Left ventricle myocardium inferior (tissue), 1 donor: ENCODE measurements at places on chromosomes 2 and 18.

- no peak for DNase-seq
Measured at GRCh38 chr2:134146620-134147019, 107.3 kb upstream of the MGAT5 start.

- DNase-seq = no peak
Measured at GRCh38 chr2:217757108-217757463, 245.7 kb downstream of the TNS1 start.

DNA sequence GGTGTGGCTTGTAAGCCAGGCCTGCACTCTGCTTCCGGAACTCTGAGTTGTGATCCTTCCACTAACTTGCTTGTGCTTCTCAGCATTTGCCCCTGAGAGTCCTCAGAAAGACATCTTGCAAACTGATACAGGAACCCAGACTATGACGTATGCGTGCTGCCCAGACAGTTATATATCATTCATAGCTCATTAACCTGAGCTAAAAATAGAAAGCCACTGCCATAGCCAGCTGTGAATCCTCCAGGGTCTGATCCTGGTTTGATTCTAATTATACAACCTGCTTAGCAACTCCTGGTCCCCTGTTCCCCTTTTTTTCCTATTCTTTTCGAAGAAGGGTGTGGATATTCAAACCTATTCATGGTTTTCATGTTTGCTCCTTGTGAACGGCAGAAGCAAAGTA, 63.7 kb downstream of the MARCHF4 start:
- DNase-seq = no peak

- no peak for DNase-seq
Measured at GRCh38 chr2:42741140-42741539, 22.8 kb downstream of the OXER1 start.

DNA sequence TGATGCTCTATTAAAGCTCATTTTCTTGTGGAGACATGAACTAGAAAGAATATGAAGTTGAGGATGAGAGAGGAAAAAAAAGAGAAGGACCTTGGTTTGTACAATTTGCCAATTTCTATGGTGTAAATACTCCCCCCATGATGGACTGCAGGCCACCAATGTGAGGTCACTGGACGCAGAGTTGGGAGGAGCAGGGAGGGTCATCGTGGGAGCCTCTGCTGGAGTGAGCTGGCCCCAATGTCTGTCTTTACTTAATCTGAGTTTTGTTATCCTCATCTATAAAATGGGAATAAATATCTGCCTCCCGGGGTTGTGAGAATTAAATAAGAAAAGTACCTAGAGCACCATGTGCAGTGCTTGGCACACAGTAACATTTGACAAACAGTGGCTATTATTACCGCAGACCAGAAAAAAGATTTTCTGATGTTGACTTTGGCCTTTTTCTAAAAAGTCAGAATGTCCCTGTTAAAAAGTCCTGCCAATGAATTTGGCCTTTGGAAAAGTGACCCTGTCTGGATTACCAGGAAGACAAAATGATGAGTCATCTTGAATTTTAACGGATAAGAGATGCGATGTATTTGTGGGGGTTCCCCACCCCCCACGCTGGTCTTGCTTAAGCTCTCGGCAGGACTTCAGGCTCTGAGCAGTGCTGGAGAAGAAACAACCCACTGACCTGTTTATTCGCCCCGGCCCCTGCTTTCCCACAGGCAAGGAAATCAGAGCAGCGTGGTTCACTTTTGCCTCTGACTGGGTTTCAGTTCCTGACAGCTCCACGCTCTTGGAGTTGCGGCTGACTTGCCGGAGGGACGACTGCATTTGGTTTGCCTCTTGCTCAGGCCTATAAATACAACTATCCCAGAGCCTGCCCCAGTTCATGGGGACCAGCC, 50.3 kb upstream of the FOSL2 start:
- DNase-seq = peak; percentile 62

- DNase-seq = peak; percentile 83
Measured at GRCh38 chr2:38076710-38077430, 919 bp upstream of the CYP1B1 start.

GRCh38 chr18:70220628-70221027, 15.1 kb upstream of the RTTN start:
- DNase-seq = no peak

DNA sequence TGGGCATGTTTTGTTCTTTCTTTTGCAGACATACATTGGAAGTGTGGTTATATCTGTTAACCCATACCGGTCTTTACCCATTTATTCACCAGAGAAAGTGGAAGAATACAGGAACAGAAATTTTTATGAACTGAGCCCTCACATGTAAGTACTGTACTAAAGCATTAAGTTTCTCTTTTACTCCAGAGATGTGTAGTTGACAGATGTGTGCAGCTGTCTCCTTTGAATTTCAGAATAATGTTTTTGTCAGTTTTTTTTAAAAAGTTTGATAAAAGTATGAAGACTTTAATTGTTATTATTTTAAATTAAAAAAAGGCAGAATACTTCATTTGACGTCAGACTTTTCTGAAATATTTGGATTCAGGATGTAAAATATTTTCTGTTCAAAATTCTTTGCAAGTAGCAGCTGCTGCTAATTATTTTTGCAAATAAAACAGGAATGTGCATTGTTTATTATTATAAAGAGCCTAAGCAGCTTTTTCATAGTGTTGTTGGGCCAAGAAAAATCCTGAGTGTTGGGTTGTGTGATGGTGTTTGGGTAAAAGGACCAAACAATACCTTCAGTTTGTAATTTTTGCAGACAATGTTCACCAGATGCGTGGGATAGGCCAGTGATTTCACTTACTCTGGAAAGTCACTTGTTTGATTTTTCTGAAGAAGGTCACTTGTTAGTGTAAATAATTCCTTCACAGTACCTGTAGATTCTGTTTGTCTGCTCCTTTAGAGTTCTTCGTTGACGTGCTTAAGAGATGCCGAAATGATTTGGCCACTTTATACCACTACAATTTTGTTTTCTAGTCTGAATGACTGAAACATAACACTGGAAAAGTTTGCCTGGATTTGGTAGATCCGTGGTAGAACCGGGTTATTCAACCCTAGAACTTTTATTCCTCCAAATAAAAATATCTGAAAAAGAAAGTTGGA, 51.1 kb downstream of the MYO1B start:
- DNase-seq = no peak

DNA sequence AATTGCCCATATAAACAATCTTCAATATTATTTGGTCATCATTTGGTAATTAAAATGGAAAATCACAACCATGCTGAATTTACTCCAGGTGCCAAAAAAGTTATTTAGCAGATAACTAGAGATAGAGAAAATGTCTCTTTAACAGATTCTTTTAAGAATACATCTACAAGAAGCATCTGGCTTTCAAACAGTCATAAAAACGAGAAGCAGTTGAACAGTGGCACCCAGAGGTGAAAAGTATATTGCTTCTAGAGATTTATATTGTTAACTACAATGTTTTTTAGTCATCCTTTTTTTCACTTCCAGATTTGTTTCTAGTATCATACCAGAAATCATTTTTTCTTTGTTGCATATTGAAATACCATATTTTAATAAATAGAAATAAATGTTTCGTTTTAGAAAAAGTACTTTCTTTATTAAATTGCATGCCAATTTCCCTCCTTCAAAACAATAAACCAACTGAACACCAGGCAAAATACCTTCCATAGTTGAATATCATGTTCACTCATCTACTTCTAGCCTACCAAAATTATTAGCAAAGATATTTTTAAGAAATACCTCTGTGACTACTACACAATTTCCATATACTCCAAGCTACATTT, 65.4 kb upstream of the HNRNPA3 start:
- DNase-seq = no peak

- no peak for DNase-seq
Measured at GRCh38 chr2:27003007-27003406, 29.8 kb upstream of the TMEM214 start.

DNA sequence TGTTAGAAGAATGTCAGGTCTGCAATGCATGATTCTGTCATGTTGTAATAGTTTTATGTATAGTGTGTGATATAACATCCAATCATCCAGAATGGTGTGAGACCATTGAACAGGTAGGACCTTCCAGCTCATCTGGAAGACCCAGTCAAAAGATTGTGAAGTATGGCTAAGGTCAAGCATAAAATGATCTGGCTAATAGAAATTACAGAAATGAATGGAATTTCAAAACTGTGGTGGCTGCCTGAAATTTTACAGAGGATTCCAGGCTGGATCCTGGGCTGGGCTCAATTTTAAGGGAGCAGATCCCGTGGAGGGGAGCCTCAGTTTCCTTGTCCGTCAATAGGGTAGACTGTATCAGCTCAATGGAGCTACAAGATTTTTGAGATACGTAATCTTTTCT, 39.1 kb downstream of the ACKR3 start:
- DNase-seq = no peak

- DNase-seq = no peak
Measured at GRCh38 chr2:47203995-47204394, 48.9 kb upstream of the STPG4 start.

- no peak for DNase-seq
Measured at GRCh38 chr2:164898475-164898874, 56.9 kb downstream of the SLC38A11 start.

- no peak for DNase-seq
Measured at GRCh38 chr18:10775026-10775425, 249.2 kb downstream of the NAPG start.

GRCh38 chr18:59460072-59460420, 101.0 kb upstream of the LMAN1 start:
- DNase-seq = no peak

DNA sequence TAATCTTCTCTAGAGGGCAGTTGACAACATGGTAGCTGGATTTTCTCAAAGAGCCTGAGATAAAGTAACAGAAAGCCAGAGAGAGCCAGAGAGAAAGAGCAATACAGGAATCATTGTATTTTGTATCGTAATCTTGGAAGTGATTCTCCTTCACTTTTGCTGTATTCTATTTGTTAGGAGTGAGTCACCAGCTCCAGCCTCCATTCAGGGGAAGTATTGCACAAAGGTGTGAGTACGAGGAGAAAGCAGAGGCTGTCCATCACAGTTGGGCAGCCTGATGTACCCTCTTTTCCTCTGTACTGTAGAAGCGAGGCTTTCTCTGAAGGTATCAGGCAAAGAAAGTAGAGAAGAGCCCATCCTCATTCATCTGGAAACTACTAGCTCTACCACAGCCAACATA, 176.8 kb downstream of the KCNS3 start:
- DNase-seq = no peak

GRCh38 chr2:109615637-109616144, 1.5 kb downstream of the SOWAHC start:
- no peak for DNase-seq

- peak; percentile 65 for DNase-seq
Measured at GRCh38 chr2:85796341-85797262, 42.8 kb downstream of the ATOH8 start.

- DNase-seq = no peak
Measured at GRCh38 chr2:44844651-44845270, 96.7 kb upstream of the SIX3 start.

GRCh38 chr2:191165176-191165643, 14.4 kb upstream of the STAT4 start:
- no peak for DNase-seq

DNA sequence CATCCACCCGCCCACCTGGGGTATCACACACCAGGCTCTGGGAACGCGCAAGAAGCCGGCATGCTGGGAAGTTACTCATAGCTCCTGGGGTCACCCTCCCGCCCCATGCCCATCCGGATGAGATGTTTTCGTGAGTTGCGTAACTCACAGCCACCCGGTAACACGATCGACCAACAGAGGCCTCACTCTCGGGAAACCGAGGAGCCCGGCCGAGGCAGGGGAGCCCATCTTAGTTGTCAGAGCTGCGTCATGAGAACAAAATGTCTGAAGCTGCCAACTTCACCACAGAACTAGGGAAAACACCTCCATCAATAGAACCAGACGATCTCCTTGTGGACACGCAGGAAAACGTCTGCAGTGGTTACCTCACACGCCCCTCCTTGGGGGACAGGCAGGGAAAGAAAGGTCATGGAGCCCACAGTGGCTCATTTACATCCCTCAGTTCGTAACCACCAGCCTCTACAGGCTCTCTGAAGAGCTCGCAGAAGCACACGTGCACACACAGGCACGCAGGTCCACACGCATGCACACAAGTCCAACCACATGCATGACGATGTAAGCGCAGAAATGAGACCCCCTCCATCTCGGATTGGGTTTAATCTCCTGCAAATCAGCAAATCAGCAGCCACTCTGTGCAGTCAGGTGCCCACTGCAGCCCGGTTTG, 26.2 kb downstream of the ADI1 start:
- DNase-seq = no peak

GRCh38 chr2:201860636-201861066, 54.3 kb downstream of the CDK15 start:
- DNase-seq = no peak

- DNase-seq = peak; percentile 91
Measured at GRCh38 chr2:64859312-64860212, 129.6 kb upstream of the SLC1A4 start.

DNA sequence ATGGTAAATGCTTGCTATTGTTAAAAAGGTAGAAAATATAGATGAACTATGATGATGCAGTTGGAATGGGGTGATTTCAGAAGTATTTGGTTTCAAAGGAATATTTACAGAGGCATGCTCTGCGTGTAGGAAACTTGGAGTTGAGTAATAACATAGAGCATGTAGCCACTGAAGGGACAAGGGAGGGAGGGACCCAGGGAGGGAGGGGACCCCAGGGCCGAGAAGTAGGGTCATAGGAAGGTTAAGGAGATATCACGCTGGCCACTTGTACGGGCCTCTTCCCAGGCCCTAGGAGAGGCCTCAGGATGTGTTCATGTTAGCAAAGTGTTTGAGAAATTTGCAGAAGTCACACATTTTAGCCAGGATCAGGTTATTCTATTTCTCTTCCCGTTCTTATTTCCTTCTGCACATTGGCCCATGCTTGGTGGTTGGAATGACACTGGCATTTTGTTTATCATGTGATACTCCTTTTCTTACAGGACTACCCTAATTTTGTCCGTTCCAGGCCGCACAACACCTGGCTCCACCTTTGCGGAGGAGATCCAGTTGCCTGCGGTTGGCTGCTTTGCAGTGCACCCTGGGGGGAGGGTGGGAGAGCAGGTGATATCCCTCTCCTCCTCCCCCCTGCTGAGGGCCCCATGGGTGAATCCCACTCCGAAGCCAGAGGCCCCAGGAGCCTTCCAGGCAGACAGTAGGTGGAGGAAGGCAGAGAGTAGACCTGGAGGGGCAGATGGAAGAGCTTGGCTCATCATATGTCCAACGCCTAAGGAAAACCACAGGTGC, 16.9 kb upstream of the ACKR3 start:
- DNase-seq = no peak

DNA sequence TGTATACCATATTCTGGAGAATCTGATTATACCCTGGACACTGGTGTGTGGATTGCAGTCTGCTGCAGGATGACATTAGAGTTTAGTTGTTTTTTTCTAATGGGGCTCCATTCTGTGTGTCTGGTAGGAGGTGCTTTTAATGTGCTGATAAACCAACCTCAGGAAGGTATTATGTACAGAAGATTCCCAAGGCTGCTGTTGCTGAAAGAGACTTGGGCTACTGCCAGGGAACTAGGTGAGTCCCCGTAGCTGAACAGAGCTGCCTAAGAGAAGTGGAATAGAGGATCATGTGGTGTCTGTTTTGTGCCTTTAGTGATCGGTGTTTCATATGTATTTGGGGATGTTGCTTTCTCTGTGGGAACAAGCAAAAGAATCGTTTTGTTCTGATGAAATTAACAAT, 16.5 kb downstream of the SPATA3 start:
- no peak for DNase-seq

- no peak for DNase-seq
Measured at GRCh38 chr2:235390108-235390815, 103.6 kb upstream of the AGAP1 start.

GRCh38 chr18:68847219-68847837, 49.4 kb downstream of the CCDC102B start:
- DNase-seq = no peak

GRCh38 chr18:41461114-41461513, 493.9 kb upstream of the PIK3C3 start:
- no peak for DNase-seq
